ENCODE measurements at places on chromosomes 4 and X.

GRCh38 chrX:7158468-7158990 lies 10.6 kb upstream of the PUDP start:
- no peak overlapping the region for H3K27ac ChIP-seq
- no peak for DNase-seq
- H3K27me3 ChIP-seq: no peaks in the 10 kb centered on the region
- no peak overlapping the region for H3K4me3 ChIP-seq

GRCh38 chr4:121484633-121485032 lies 103.8 kb upstream of the QRFPR start:
- H3K4me1 ChIP-seq: no peaks in the 10 kb centered on the region
- H3K27ac ChIP-seq: no peak overlapping the region
- no peaks in the 10 kb centered on the region for H3K27me3 ChIP-seq

DNA sequence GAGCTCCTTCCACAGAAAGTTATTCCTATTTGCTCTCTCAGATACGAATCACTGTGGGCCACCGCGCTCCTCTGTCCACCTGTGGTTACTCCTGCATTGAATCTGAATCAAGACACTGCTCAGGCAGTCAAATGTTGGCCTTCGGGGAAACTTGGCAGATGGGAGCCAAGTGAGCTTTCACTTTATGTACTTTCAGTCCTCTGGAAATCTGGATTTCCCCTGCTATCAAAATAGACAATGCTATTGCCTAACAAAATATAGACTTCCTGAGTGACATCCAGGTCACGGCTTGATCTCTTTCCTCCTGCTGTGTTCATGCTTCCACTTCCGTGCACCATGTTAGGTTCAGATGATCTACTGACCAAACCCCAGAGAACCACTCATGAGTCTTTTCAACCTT lies 43.8 kb downstream of the FHL1 start:
- peaks cover 26% of the 10 kb centered on the region for H3K4me1 ChIP-seq
- no peaks in the 10 kb centered on the region for H3K36me3 ChIP-seq
- no peak overlapping the region for H3K27ac ChIP-seq
- H3K27me3 ChIP-seq: peaks cover 9% of the 10 kb centered on the region
- no peak for DNase-seq

DNA sequence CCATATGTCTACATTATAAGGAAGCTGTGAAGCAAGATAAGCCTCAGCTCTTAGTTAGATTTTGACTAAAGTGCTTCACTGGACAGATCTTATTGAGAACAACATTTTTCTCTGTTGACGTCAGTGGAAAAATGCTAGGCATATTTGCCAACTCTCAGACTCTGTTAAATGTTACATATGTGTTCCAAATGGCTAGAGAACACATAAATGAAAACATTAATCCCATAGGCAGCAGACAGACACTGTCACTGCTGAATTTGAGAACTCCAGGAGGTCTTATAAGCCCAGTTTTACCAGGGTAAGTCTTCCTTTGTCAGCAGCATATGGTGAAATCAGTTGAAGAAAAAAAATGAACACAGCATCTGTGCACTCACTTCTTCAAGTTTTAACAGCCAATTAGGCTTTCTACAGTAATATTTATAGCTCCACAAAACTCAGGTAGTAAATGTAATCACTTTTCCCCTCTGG lies 186.9 kb downstream of the CAMK2D start:
- no peaks in the 10 kb centered on the region for H3K36me3 ChIP-seq
- no peak for DNase-seq
- H3K4me3 ChIP-seq: no peak overlapping the region
- H3K27me3 ChIP-seq: no peaks in the 10 kb centered on the region
- H3K27ac ChIP-seq: no peak overlapping the region
- peaks cover 83% of the 10 kb centered on the region for H3K4me1 ChIP-seq

GRCh38 chrX:17944833-17945497 lies 83.9 kb upstream of the RAI2 start:
- H3K4me3 ChIP-seq: no peak overlapping the region
- no peaks in the 10 kb centered on the region for H3K36me3 ChIP-seq
- H3K4me1 ChIP-seq: no peaks in the 10 kb centered on the region
- no peak for DNase-seq
- peaks cover 3% of the 10 kb centered on the region for H3K27me3 ChIP-seq

DNA sequence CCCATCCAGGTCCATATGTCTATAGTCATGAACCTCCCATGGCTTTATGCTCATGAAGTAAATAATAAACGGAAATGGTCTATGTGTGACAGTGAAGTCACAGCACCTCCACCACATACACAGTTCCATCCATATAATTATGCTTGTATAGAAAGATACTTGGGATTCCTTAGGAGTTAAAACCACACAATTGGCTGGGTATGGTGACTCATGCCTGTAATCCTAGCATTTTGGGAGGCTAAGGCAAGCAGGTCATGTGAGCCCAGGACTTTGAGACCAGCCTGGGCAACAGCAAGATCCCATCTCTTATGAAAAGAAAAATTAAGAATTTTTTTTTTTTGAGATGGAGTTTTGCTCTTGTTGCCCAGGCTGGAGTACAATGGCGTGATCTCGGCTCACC lies 55.6 kb upstream of the RBM47 start:
- no peaks in the 10 kb centered on the region for H3K4me1 ChIP-seq
- no peaks in the 10 kb centered on the region for H3K27me3 ChIP-seq
- no peak for DNase-seq
- H3K27ac ChIP-seq: no peak overlapping the region

- H3K36me3 ChIP-seq: no peaks in the 10 kb centered on the region
- no peaks in the 10 kb centered on the region for H3K4me1 ChIP-seq
- no peak overlapping the region for H3K27ac ChIP-seq
- H3K4me3 ChIP-seq: no peak overlapping the region
Measured at GRCh38 chr4:173801876-173802661, 272.0 kb upstream of the HAND2 start.

- peaks cover 5% of the 10 kb centered on the region for H3K27me3 ChIP-seq
- no peak overlapping the region for H3K27ac ChIP-seq
- H3K4me3 ChIP-seq: no peak overlapping the region
- H3K36me3 ChIP-seq: no peaks in the 10 kb centered on the region
Measured at GRCh38 chrX:66760651-66761050, 121.8 kb upstream of the EDA2R start.

GRCh38 chrX:14897042-14897441 lies 23.8 kb downstream of the MOSPD2 start:
- no peak for DNase-seq
- peaks cover 4% of the 10 kb centered on the region for H3K4me1 ChIP-seq
- peaks cover 1% of the 10 kb centered on the region for H3K36me3 ChIP-seq

GRCh38 chrX:47499293-47499692 lies 16.3 kb upstream of the ZNF41 start:
- no peak for DNase-seq
- H3K4me1 ChIP-seq: peaks cover 6% of the 10 kb centered on the region
- H3K27me3 ChIP-seq: peaks cover 6% of the 10 kb centered on the region
- no peak overlapping the region for H3K4me3 ChIP-seq
- H3K27ac ChIP-seq: no peak overlapping the region
- H3K36me3 ChIP-seq: no peaks in the 10 kb centered on the region

GRCh38 chr4:164977243-164978164 lies at the start of gene TRIM61:
TRIM61 (minus strand) TSS chr4:164977657; CDS start chr4:164970002, 7,655 bp downstream.
- peak within 1 kb of the TSS; percentile 84 for H3K4me3 ChIP-seq
- H3K27ac ChIP-seq: peak within 1 kb of the TSS; percentile 81
- peak; percentile 25 for DNase-seq
- H3K4me1 ChIP-seq: peaks cover 22% of the 10 kb centered on the region

DNA sequence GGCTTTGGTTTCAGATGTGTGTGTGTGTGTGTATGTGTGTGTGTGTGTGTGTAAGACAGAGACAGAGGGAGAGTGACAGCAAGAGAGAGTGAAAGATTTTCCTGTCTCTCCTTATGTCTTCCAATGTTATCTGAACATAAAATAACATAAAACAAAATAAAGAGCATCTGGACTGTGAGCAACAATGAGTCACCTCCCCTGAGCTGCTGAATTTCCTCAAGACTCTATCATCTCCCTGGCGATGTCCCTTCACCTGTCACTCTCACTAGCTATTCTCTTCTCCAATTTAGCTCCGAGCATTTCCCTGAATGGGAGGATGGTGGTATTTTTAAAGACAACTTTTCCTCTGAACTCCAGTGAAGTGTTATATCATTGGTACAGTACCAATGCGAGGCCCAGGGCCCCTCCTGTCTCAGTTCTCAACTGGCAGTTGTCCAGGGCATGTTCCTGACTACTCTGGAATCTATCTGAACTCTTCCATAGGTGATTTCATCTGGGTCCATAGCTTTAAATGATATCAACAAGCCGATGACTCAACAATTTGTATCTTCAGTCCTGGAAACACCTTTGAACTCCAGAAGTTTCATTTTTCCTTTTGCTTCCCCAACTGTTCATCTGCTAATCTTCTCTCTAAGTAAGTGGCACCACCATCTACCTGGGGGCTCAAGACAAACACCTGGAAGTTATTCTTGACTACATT lies 195.0 kb upstream of the CLNK start:
- no peak overlapping the region for H3K4me3 ChIP-seq
- H3K27me3 ChIP-seq: peaks cover 7% of the 10 kb centered on the region
- no peaks in the 10 kb centered on the region for H3K4me1 ChIP-seq

DNA sequence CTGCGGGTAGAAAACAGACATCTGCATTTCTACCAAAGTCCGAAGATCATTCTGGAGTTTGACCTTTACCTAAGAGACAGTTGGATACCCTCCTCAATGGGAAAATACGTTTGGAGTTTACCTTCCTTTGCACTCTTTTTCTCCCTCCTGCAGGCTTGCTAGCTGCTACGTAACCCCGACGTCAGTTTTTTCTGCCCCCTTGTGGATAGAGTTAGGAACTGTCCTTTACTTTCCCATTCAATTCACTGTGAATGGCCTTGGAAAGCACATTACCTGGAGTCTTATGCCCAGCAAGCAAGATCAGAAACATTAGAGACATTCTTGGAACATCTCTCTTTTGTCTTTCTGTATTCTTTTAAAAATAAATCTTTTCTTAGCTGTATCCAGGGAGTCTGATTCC lies 250.7 kb downstream of the NAP1L3 start:
- DNase-seq: no peak
- H3K36me3 ChIP-seq: no peaks in the 10 kb centered on the region
- H3K27ac ChIP-seq: no peak overlapping the region
- H3K4me1 ChIP-seq: no peaks in the 10 kb centered on the region
- no peak overlapping the region for H3K4me3 ChIP-seq

- DNase-seq: no peak
- H3K4me1 ChIP-seq: no peaks in the 10 kb centered on the region
- peaks cover 6% of the 10 kb centered on the region for H3K27me3 ChIP-seq
- no peaks in the 10 kb centered on the region for H3K36me3 ChIP-seq
Measured at GRCh38 chr4:5707366-5707765, 993 bp downstream of the EVC2 start.

DNA sequence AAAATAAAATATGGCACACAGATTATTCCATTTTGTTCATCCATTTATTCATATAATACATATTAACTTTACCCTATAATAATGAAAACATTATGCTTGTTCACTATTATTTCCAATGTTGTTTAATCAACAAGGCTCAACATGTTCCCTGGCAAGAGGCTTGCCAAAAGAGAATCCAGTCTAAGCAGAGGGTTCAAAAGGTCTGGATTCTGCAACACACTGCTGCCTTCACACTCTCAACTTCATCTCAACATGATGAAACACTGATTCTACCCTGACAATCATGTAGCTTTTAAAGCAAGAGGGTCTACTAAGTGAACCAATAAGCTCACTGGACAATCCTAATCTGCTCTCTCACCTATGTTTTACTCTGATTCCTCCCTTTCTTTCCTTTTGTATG lies 101.1 kb downstream of the MID1 start:
- H3K27me3 ChIP-seq: peaks cover 3% of the 10 kb centered on the region
- no peak for DNase-seq
- H3K36me3 ChIP-seq: no peaks in the 10 kb centered on the region
- no peak overlapping the region for H3K27ac ChIP-seq
- H3K4me1 ChIP-seq: no peaks in the 10 kb centered on the region

GRCh38 chrX:120450163-120450562 lies 18.9 kb downstream of the LAMP2 start:
- DNase-seq: no peak
- H3K36me3 ChIP-seq: no peaks in the 10 kb centered on the region
- no peaks in the 10 kb centered on the region for H3K27me3 ChIP-seq
- no peak overlapping the region for H3K27ac ChIP-seq
- H3K4me1 ChIP-seq: no peaks in the 10 kb centered on the region

DNA sequence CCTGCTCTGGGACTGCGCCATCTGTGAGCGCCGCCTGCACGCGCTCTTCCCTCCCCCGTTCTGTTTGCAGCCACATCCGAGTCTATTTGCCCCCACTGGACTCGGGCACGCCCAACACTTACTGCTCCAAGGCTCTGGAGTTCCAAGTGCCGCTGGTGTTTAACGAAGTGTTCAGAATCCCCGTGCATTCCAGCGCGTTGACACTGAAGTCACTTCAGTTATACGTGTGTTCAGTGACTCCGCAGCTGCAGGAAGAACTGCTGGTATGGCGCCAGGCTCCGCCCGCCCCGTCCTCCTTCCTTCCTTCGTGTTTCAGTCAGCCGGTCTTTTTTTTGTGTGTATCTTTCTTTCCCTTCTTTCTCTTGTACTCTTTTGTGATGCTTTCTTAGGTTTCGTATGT lies 30.7 kb upstream of the CLCN4 start:
- H3K27ac ChIP-seq: no peak overlapping the region
- DNase-seq: no peak
- no peaks in the 10 kb centered on the region for H3K36me3 ChIP-seq

DNA sequence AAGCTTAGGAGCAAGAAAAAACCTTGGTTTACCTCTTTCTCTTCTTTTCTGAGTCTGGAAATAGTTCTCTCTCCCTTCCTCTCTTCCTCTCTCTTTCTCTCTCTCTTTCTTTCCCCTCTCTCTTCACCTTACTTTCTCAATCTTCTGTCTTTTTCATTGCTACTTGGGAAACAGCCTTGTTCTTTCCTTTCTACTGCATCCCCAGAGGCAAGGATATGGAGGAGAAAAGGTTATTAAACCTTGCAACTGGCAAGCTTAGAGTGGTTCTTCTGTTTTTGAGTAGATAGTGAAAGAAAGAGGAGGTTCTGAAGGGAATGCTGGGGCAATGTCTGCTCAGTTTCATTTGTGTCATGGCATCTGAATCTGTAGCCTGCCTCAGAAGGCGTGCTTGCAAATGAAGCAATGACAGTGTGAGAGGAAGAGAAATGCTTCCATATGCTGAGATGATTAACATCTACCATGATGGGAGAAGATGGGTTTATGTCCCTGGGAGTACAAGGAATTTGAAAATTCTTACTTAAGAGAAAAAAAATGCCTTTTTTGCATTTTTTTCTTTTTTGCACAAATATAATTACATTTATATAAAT lies 190.6 kb downstream of the CEP135 start:
- no peaks in the 10 kb centered on the region for H3K4me1 ChIP-seq
- H3K4me3 ChIP-seq: no peak overlapping the region
- H3K27me3 ChIP-seq: peaks cover 4% of the 10 kb centered on the region
- no peaks in the 10 kb centered on the region for H3K36me3 ChIP-seq
- no peak overlapping the region for H3K27ac ChIP-seq

Data from immature natural killer cell (primary cell).